ENCODE measurements at places on chromosomes 2 and 18.
A peak's percentile ranks its signal among the peaks of the same experiment; 100 is the strongest.

DNA sequence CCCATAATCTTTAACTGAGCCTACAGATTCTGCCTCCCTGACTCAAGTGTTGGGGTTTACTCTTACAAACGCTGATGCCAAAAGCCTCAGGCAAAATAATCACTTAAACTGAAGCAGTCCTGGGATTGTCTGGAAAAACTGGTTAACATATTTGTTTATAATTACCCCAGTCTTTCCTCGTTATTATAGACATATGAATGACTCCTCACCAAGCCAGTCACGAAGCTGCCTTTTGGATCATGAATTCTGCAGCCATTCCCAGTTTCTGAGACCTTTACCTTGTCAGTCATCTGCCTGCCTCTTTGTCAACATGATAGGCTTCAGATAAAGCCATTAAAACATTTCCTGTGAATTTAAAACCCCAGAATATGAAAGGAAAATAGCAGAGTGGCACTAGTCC lies 46.4 kb downstream of the MREG start:
- no peaks in the 10 kb centered on the region for H3K36me3 ChIP-seq
- no peaks in the 10 kb centered on the region for H3K4me1 ChIP-seq
- no peak overlapping the region for H3K4me3 ChIP-seq
- peak; percentile 65 for DNase-seq
- H3K27ac ChIP-seq = no peak overlapping the region

GRCh38 chr18:23183411-23184150 lies 48.3 kb downstream of the CABLES1 start:
- H3K27ac ChIP-seq = no peak overlapping the region
- no peaks in the 10 kb centered on the region for H3K27me3 ChIP-seq
- H3K4me1 ChIP-seq = peaks cover 5% of the 10 kb centered on the region
- no peak for DNase-seq

- no peak overlapping the region for H3K4me3 ChIP-seq
- DNase-seq = no peak
- H3K27ac ChIP-seq = no peak overlapping the region
- H3K36me3 ChIP-seq = no peaks in the 10 kb centered on the region
- no peaks in the 10 kb centered on the region for H3K4me1 ChIP-seq
- no peaks in the 10 kb centered on the region for H3K27me3 ChIP-seq
Measured at GRCh38 chr2:205969584-205969983, 116.4 kb downstream of the INO80D start.

- DNase-seq = no peak
- H3K4me3 ChIP-seq = no peak overlapping the region
- no peaks in the 10 kb centered on the region for H3K36me3 ChIP-seq
- no peak overlapping the region for H3K27ac ChIP-seq
- H3K4me1 ChIP-seq = no peaks in the 10 kb centered on the region
Measured at GRCh38 chr18:49166327-49166726, 215.6 kb upstream of the SMAD7 start.

- H3K4me3 ChIP-seq = no peak overlapping the region
- no peak overlapping the region for H3K27ac ChIP-seq
Measured at GRCh38 chr2:74052732-74053710, 68.3 kb downstream of the TET3 start.

- H3K27me3 ChIP-seq = no peaks in the 10 kb centered on the region
- H3K4me3 ChIP-seq = no peak overlapping the region
- H3K36me3 ChIP-seq = no peaks in the 10 kb centered on the region
- no peak for DNase-seq
Measured at GRCh38 chr2:138324068-138324771, 177.3 kb upstream of the SPOPL start.

DNA sequence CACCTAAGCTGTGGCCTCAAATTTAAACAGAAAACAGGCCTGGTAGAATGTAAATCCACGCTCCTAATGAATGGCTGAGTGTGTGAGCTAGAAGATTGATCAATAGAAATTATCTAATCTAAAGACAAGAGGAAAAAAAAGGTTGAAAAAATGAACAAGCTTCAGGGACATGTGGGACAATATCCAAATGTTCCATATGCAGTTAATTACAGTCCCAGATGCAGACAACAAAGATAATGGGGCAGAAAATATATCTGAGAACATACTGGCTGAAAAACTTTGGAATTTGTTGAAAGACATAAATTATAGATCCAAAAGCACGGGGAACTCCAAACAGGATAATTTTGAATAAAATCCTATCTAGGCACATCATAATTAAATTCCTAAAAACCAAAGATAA lies 186.7 kb upstream of the SIX2 start:
- no peak overlapping the region for H3K27ac ChIP-seq
- H3K27me3 ChIP-seq = no peaks in the 10 kb centered on the region
- H3K4me3 ChIP-seq = no peak overlapping the region

GRCh38 chr2:128115921-128116623 lies 25.1 kb downstream of the UGGT1 start:
- no peaks in the 10 kb centered on the region for H3K27me3 ChIP-seq
- H3K4me3 ChIP-seq = no peak overlapping the region
- DNase-seq = no peak
- H3K36me3 ChIP-seq = peaks cover 21% of the 10 kb centered on the region
- no peak overlapping the region for H3K27ac ChIP-seq
- no peaks in the 10 kb centered on the region for H3K4me1 ChIP-seq

DNA sequence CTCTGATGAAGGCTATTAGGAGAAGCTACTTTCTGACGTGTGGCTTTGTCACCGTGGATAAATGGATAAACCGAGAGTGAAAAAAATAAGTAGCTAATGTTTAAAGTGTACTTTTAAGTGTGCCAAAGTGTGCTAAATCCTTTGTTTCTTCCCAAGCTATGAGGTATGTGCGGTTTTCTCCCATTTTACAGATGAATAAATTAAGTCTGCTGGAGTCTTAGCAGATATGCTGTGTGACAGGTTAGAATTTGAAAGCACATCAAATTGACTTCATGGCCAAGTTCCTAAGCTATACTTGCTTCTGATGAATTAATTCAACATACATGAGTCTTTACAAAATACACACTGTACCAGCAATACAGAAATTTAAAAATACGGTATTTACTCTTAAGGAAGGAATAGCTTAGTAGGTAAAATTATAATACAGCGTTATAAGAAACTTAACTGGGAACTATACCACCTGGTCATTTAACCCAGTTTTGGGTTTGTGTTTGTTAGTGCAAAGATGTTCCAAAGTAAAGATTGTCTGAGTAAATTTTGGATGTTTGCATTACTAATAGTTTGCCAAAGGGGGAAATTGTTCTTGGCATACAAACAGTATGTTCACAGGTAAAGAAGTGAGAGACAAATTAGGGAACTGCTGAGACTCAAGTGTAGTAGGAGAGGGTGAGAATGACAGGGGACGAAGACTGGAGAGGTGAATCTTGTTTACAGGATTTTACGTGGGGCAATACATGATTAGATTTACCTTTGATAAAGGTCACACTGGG lies 1.4 kb downstream of the AGPS start:
- peaks cover 4% of the 10 kb centered on the region for H3K36me3 ChIP-seq
- no peak overlapping the region for H3K27ac ChIP-seq
- H3K4me3 ChIP-seq = no peak overlapping the region
- H3K27me3 ChIP-seq = no peaks in the 10 kb centered on the region
- no peak for DNase-seq
- peaks cover 6% of the 10 kb centered on the region for H3K4me1 ChIP-seq

- DNase-seq = peak; percentile 30
- H3K36me3 ChIP-seq = no peaks in the 10 kb centered on the region
- H3K4me1 ChIP-seq = peaks cover 3% of the 10 kb centered on the region
- no peak overlapping the region for H3K4me3 ChIP-seq
- H3K27me3 ChIP-seq = no peaks in the 10 kb centered on the region
Measured at GRCh38 chr2:16647992-16648617, 17.5 kb downstream of the CYRIA start.

- H3K4me3 ChIP-seq = no peak overlapping the region
- no peak overlapping the region for H3K27ac ChIP-seq
- H3K36me3 ChIP-seq = no peaks in the 10 kb centered on the region
- peaks cover 4% of the 10 kb centered on the region for H3K4me1 ChIP-seq
- no peak for DNase-seq
Measured at GRCh38 chr2:24105816-24106215, 17.3 kb downstream of the PFN4 start.

- H3K4me1 ChIP-seq = no peaks in the 10 kb centered on the region
- no peak overlapping the region for H3K27ac ChIP-seq
- H3K36me3 ChIP-seq = no peaks in the 10 kb centered on the region
- H3K4me3 ChIP-seq = no peak overlapping the region
Measured at GRCh38 chr2:77578354-77578753, 56.2 kb upstream of the LRRTM4 start.

- no peaks in the 10 kb centered on the region for H3K27me3 ChIP-seq
- H3K4me3 ChIP-seq = no peak overlapping the region
- no peaks in the 10 kb centered on the region for H3K4me1 ChIP-seq
- no peak for DNase-seq
- H3K27ac ChIP-seq = no peak overlapping the region
Measured at GRCh38 chr18:22983175-22983574, 50.0 kb downstream of the RBBP8 start.

DNA sequence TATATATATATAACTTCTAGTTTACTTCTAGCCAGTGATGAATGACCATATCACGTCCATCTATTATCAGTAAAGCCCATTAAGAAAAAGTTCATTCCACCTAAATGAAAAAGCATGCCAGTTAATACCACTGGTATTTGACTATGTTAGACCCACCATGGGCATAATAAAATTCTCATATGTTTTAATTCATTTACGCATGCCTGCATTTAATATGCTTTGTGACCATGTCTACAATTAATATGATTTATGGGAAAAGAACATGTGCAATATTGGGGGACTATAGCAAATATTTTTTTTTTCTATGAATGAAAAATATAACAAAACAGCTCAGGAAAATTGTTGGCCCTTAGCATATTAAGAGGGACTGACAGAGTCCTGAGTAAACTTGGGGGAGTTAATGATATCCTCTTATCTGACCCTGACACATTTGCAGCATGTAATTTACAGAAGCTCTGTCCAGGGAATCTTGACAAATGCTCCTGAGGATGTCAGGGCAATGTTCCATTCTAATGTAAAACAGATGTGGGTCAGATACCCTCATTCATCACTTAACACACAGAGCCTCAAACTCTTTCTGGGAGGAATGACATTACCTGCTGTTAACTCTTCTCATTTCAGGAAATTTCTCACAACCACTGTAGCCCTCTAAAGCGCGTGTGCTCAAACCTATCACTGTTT lies 90.6 kb downstream of the PAX3 start:
- H3K36me3 ChIP-seq = no peaks in the 10 kb centered on the region
- H3K27me3 ChIP-seq = no peaks in the 10 kb centered on the region
- no peak for DNase-seq
- no peak overlapping the region for H3K27ac ChIP-seq
- H3K4me1 ChIP-seq = peaks cover 2% of the 10 kb centered on the region
- no peak overlapping the region for H3K4me3 ChIP-seq

GRCh38 chr2:8198766-8199382 lies 483.0 kb upstream of the ID2 start:
- DNase-seq = no peak
- no peaks in the 10 kb centered on the region for H3K36me3 ChIP-seq
- H3K27ac ChIP-seq = no peak overlapping the region
- H3K27me3 ChIP-seq = no peaks in the 10 kb centered on the region
- no peaks in the 10 kb centered on the region for H3K4me1 ChIP-seq

DNA sequence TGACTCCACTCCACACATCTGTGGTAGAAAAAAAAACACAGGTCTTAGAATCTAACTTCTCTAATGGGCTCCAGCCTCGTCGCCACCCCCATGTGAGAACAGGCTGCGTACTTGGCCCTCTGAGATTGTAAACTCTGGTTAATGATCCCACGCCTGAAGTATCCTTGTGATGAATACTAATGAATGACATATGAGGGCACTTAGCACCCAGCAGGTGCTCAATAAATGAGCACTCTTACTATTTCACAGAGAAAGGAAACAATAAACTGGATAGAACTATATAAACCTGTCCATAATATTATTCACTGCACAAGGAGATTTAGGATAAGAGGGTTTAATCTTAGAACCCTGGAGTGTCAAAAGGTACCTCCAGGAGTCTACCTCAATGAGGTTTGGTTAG lies 310.1 kb upstream of the HNRNPA3 start:
- H3K36me3 ChIP-seq = no peaks in the 10 kb centered on the region
- no peaks in the 10 kb centered on the region for H3K27me3 ChIP-seq
- no peak overlapping the region for H3K4me3 ChIP-seq

GRCh38 chr2:25251422-25252273 lies 83.3 kb upstream of the POMC start:
- no peaks in the 10 kb centered on the region for H3K27me3 ChIP-seq
- peaks cover 20% of the 10 kb centered on the region for H3K4me1 ChIP-seq
- peak overlapping the region; percentile 93 for H3K27ac ChIP-seq
- H3K36me3 ChIP-seq = peaks cover 18% of the 10 kb centered on the region

- H3K4me3 ChIP-seq = no peak overlapping the region
- no peaks in the 10 kb centered on the region for H3K27me3 ChIP-seq
- no peaks in the 10 kb centered on the region for H3K36me3 ChIP-seq
Measured at GRCh38 chr2:37570773-37571586, 100.5 kb downstream of the CDC42EP3 start.

- H3K36me3 ChIP-seq = no peaks in the 10 kb centered on the region
- no peak overlapping the region for H3K4me3 ChIP-seq
- peaks cover 4% of the 10 kb centered on the region for H3K4me1 ChIP-seq
- no peak overlapping the region for H3K27ac ChIP-seq
- DNase-seq = no peak
- no peaks in the 10 kb centered on the region for H3K27me3 ChIP-seq
Measured at GRCh38 chr18:3867864-3868311, 417.9 kb downstream of the TGIF1 start.

DNA sequence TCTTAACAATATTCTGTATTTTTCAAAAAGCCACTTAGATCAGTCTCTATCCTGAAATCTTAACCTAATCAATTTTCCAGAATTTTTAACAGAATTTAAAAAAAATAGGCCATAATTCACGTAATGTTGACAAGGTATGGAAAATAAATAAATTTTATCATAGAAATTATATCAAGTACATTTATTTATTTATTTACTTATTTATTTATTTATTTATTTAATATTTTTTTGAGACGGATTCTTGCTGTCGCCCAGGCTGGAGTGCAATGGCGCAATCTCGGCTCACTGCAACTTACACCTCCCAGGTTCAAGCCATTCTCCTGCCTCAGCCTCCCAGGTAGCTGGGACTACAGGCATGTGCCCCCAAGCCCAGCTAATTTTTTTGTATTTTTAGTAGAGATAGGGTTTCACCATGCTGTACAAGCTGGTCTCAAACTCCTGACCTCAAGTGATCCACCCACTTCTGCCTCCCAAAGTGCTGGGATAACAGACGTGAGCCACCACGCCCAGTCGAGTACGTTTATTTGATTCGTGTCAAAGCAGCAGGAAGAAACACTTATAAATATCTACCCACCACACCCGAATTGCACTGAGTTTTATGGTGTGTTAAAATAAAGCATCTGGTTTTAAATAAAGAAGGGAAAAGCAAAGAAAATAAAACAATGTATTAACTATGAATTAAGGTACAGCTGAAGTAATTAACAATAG lies 60.1 kb downstream of the DSC3 start:
- no peaks in the 10 kb centered on the region for H3K27me3 ChIP-seq
- H3K27ac ChIP-seq = no peak overlapping the region
- H3K4me1 ChIP-seq = no peaks in the 10 kb centered on the region
- no peak for DNase-seq
- no peak overlapping the region for H3K4me3 ChIP-seq
- H3K36me3 ChIP-seq = no peaks in the 10 kb centered on the region

DNA sequence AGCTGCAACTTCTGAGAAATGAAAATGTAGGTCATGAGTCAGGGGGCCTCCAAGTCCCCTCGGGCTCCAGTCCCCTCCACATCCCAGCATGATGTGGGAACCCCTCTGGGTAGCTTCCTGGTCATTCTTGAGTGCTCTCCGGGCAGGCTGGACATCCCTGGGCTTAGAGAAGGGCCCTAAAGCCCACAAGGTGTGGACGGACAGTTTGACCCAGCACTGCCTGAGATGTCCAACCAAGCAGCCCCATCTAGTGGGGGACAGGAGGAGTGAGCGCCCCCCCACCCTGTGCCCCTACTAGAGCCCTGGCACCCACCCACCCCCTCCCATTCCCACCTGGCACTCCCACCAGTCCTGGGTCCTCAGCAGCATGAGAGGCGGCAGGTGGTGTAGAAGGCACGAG lies 46.0 kb downstream of the CYP27C1 start:
- H3K27me3 ChIP-seq = no peaks in the 10 kb centered on the region
- no peak overlapping the region for H3K4me3 ChIP-seq
- peaks cover 6% of the 10 kb centered on the region for H3K4me1 ChIP-seq
- H3K36me3 ChIP-seq = no peaks in the 10 kb centered on the region
